HTR-8/SVneo (cell line): ENCODE measurements at places on chromosomes 12 and 14.

- DNase-seq, result no peak
These were observed 62.7 kb downstream of the RFLNA start for GRCh38 chr12:124357616-124358015.

- DNase-seq, result no peak
These were observed 80.2 kb downstream of the TUNAR start for GRCh38 chr14:95956601-95957460.

- no peak for DNase-seq
These were observed 694.5 kb downstream of the VRK1 start for GRCh38 chr14:97491697-97492096.

- no peak for DNase-seq
These were observed 1496.8 kb upstream of the TMEM132C start for GRCh38 chr12:126770188-126770587.

GRCh38 chr12:52874573-52875435 is 26.0 kb upstream of the KRT78 start:
- DNase-seq, result no peak

GRCh38 chr12:119748497-119748896 is 80.6 kb downstream of the PRKAB1 start:
- no peak for DNase-seq

- DNase-seq, result no peak
These were observed 906.4 kb upstream of the TMEM132C start for GRCh38 chr12:127360580-127360979.

- DNase-seq, result no peak
These were observed 1.4 kb downstream of the C12orf56 start for GRCh38 chr12:64389154-64389553.

- DNase-seq, result no peak
These were observed 202.0 kb downstream of the SPTSSA start for GRCh38 chr14:34259996-34260395.

DNA sequence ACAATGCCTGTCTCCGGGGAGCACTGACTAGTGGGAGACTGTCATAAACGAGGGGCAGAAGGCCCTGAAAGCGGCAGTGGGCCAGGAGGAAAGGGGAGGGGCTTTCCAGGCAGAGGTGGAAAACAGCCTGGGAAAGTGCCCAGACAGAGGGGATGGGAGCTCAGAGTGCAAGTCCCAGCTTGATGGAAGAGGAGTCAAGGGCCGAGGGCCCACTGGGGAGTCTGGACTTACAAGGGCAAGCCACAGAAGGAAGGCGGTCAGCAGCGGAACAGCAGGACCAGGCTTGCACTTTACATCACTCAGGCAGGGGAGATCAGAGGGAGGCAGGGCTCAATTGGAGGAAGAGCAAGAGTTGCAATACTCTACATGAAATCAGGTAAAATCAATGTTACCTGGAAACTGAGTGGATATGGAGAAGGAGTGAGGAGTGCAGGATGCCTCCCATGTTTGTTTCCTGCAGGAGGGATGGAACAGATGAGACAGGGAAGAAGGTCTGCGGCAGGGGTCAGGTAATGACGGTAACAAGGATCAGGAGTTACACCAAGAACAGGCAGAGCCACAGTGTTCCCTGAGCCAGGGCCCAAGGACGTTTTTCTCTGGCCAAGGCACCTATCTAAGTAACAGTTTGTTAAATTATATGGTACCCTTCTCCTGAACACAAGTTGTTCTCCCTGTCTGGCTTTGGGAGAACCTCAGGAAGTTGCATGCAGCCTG is 23.8 kb downstream of the PXN start:
- DNase-seq, result no peak

GRCh38 chr14:45891417-45892080 is 638.5 kb upstream of the MIS18BP1 start:
- DNase-seq, result no peak

DNA sequence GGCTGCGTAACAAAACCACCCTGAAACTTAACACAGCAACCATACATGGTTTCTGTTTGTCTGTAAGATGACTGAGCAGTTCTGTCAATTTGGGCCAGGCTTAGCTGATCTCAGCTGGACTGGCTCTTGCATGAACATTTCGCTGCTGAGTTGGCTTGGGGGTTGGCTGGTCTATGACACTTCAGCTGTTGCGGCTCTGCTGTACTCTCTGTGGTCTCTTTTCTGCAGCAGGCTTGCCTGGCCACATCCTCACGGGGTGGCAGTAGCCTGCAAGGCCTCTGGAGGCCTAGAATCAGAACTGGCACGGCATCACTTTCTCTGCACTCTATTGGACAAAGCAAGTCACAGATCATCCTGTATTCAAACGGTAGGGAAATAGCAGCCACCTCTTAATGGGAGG is 216.2 kb downstream of the BCL11B start:
- no peak for DNase-seq

- DNase-seq, result no peak
These were observed 655 bp upstream of the PLEKHG3 start for GRCh38 chr14:64703395-64704142.

DNA sequence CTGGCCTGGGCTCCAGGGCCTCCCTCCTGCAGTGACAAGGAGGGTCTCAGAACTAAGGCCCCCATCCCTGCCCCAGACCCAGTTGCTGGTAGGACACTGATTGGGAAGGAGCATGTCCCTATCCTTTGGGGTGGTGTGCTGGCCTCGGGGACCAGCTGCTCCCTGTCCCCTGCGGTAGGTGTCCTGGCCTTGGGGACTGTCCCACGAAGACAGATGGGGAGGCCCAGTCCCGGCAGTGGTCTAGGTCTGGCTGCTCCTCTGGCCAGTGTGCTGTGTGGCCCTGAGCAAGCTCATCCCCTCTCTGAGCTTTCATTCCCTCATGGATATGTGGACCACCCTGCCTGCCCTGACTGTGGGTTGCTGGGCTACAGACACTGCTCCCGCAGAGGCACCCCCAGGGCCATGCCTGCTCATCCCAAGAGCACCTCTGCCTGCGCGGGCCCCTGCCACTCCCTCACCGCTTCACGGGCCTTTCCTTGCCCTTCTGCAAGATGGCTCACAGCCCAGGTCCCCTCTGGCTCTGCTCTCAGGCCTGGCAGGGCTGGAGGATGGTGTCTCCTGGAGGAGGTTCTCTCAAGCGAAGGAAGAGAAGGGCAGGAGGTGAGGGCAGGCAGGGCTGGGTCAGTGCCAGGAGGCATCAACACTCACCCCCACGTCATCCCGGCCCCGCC is 12.5 kb downstream of the AHNAK2 start:
- no peak for DNase-seq

GRCh38 chr14:106877517-106877916 is 1351.1 kb downstream of the TMEM121 start:
- DNase-seq, result no peak

DNA sequence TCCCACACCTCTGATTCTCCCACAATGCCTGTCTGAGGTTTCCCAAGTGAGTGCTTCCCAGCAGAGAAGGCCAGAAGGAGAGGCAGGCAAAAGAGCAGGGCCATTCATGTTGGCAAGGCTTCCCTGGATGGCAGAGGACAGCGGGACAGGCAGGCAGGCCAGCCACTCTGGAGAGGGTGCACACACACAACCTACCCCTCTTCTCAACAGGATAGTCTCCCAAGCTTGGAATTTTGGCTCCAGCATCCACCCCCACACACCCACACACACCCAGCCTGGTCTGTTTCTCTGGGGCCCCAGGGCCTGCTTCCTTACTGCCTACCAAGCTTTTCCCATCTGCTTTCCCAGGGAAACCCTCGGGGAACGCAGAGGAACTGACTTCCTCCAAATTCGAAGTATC is 15.4 kb upstream of the RACGAP1 start:
- DNase-seq, result no peak

- DNase-seq, result no peak
These were observed 13.7 kb downstream of the NID2 start for GRCh38 chr14:52055167-52055566.

- no peak for DNase-seq
These were observed 227.5 kb upstream of the RMST start for GRCh38 chr12:97235102-97235501.

GRCh38 chr12:71948390-71948789 is 9.7 kb downstream of the TPH2 start:
- DNase-seq, result no peak

DNA sequence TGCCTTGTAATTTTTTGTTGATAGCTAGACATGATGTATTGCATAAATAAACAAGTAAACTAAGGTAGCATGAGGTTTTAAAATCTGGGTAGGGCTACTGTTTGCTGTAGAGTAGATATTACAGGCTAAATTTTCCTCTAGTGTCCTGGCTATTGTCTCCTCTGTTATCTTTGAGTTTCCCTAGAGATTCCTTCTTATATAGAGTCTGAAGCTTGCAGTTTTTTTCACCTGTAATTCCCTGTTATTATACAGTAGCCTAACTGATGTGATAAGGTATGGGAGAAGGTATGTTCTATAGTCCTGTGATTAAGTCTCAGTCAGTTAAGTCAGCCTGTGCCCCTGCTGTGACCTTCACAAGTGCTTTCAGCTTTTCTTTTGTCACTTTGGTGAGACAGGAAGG is 9.5 kb downstream of the ETFBKMT start:
- no peak for DNase-seq

DNA sequence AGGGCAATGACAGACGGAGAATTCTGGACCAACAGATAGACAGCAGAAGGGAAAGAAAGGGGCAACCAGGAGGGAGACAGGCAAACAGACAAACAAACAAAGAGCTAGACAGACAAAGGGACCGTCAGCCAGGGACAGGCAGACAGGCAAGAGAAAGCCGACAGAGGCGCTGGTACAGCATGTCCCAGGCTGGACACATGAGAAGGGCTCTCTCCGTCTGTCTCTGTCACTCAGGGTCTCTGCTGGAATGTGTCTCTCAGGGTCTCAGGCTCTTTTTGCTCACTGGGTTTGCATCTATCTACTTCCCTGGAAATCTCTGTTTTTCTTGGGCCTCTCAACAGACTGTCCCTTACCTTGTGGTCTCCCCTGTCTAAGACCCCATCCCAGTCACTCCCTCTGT is 8.2 kb upstream of the SMUG1 start:
- no peak for DNase-seq

GRCh38 chr12:27817766-27818165 is 37.7 kb upstream of the MANSC4 start:
- no peak for DNase-seq

DNA sequence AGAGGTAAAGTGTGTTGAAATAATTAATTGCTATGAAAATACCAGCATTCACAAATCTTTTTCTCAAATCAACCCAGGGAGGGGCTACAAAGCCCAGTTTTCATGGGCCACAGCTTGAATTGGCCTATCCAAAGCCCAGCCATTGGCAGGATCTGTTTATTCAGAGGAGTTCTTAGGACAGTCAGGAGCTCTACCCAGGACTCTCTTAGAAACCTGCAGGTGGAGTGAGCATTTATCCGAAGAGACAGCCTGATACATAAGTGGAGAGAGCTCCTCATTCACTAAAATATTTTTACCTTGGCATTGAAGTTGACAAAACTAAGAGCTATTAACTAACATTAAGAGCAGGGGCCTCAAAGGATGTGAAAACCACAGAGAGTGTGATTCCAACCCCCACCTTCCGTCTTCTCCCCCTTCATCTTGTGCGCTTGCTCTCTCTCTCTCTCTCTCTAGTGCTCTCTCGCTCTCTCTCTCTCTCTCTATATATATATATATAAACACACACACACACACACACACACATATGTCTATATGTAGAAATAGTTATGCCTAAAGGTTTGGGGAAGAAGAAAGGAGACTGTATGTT is 315.5 kb downstream of the SNAPC1 start:
- no peak for DNase-seq

DNA sequence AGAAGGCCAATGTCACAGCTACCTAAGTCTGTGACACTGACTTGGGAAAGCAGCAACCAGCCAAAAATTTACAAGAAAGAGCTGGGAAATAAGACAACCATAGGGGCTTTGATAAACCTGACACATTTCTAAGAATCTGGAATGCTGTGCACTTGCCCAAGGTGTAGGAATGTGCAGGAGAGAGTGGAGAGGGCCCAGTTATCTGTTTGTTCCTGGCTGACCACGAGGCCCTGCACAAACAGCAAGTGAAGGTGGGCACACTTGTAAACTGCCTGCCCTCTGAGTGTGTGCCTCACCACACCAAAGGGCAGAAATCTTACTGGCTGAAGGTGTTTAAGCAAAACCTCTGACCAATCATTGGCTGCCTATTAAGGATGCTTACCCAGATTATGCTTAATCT is 27.3 kb downstream of the DLK1 start:
- DNase-seq, result no peak

DNA sequence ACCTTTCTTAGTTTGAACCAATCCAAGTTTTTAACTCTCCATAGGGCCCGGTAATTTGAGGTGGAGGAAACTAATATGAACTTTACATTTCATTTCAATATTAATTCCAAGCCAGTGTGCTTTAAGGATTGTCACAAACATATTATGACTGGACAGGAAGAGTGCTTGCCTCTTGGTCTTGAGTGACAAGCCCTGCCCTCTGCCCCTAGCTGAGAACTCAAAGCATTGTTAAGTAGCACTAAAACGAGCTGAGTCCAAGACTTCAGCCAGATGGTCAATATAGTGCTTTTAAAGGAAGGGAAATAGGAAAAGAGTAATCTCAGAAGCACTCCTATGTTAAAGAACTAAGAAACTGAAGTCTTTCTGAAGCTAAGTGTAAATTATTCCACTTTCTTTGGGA is 17.1 kb downstream of the TRMT5 start:
- DNase-seq, result no peak

DNA sequence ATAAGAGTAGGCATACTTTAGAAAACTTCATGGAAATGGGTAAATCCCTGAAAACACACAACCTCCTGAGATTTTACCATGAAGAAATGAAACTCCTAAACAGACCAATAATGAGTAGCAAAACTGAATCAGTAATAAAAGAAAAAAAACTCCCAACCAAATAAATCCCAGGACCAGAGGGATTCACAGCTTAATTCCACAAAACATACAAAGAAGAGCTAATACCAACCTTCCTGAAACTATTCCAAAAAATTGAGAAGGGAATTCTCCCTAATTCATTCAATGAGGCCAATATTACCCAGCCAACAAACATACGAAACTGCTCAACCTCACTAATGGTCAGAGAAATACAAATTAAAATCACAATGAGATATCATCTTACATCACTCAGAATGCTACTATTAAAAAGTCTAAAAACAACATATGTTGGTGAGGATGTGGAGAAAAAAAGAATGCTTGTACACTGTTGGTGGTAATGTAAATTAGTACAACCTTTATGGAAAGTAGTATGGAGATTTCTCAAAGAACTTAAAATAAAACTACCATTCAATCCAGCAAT is 97.3 kb upstream of the ST8SIA1 start:
- no peak for DNase-seq

- no peak for DNase-seq
These were observed 27.8 kb downstream of the CACNA1C start for GRCh38 chr12:2080604-2081003.

- DNase-seq, result no peak
These were observed 14.0 kb upstream of the RIPK3 start for GRCh38 chr14:24353559-24354481.

- DNase-seq, result no peak
These were observed 23.2 kb upstream of the KIF26A start for GRCh38 chr14:104115131-104115600.

GRCh38 chr12:99495799-99496198 is 151.8 kb upstream of the GARIN6 start:
- no peak for DNase-seq

- no peak for DNase-seq
These were observed 77.8 kb downstream of the HSD17B6 start for GRCh38 chr12:56840922-56841321.
